ENCODE measurements at places on chromosomes 3 and 15.

DNA sequence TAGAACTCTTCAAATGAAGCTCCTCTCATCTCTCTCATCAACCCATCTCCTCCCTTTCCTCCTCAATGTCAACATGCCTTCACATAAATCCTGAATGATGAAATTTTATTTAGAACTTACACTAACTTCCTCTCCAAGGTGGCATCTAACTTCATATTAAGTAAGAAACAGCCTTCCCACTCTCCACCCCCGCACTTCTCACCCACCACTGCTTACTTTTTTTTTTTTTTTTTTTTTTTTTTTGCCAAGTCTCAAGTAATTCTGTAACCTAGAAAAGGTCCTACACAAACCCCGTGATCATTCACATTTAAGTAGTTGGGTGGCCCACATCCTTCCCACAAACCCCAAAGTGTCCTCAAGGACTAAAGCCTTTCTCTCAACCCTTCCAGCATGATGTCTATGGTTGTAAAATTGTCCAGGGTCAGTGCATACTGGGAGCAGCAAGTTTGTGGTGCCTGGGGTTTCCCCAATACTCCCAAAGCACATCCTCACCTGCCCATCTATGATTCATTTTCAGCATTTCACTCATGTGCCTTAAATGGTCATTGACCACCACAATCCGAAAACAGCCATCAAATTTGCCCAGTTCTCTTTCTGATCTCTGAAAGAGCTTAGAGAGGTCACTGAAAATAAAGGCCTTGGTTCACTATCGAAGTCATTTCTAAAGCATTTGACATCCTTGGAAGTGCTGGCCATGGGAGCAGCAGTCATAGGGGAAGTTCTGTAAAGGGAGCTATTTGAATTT, 47.2 kb downstream of the CD86 start:
- no peak for DNase-seq

DNA sequence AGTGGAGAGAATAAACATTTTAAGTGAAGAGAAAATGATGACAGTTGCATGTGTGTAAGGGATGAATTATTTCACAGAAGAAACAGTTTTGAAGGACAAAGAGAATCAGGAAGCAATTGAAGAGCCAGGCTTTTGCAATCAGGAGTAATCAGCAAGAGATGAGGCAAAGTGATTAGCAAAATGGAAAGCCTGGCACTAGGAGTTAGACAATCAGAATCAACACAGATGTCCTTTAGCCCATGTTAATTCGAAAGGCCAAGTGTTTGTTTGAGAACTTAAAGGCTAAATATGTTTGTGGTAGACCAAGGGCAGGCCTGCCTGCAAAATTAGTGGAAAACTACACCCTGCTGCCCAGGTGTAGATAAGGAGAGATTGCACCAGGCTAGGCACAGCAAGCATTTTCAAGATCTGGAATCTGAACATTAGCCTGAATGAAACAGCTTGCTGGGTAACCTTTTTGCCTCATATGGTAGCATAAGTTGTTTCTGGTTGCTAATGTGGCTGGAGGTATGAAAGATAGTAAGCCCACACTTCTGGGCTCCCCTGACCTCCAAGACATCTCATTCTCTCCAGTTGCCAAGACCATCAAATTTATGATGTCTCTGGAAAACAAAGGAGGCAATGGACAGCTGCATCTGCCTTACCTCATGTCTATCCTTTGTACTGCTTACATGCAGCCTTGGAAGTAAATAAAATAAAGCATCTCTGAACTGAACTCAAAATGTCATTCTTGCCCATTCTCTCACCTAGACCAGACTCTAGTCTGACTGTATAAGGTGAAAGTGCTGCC, 22.0 kb upstream of the LEKR1 start:
- peak; percentile 20 for DNase-seq

- peak; percentile 57 for DNase-seq
Observed at GRCh38 chr15:64430000-64430735, 30.2 kb upstream of the ZNF609 start.

- DNase-seq = no peak
Observed at GRCh38 chr3:81463781-81464180, 297.7 kb downstream of the GBE1 start.

DNA sequence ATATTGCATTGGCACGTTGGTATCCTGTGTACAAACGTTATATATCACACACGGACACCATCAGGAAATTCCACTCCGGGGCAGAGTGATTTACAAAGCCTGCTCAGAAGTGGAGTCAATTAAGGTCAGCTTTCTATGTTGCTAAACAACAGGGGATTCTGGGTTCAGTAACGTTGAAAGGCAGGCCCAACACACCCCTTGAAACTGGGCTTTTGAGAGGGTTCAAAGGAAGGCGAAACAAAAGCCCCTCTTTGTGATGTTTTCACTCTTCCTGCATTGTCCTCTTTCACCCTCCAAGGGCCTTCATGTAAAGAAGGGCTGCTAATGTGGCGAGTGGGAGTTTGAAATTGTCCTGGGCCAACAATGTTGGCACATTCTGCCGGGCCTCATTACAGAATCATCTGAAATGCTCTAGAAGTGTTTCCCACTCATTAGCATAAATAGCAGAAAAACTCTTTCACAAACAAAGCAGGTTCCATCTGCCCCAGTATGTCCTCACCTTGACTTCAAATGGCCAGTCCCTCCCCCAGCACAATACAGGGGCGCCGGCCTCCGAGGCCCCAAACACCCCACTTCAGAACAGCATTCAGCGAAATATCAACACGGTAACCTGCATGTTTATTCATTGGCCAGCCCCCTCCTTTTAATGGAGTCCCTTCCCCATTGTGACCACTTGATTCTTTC, 76.4 kb downstream of the HES1 start:
- DNase-seq = no peak

- peak; percentile 61 for DNase-seq
Observed at GRCh38 chr3:149134575-149134974, 5.1 kb downstream of the HPS3 start.

- DNase-seq = peak; percentile 76
Observed at GRCh38 chr3:140736863-140737460, 59.1 kb downstream of the TRIM42 start.

DNA sequence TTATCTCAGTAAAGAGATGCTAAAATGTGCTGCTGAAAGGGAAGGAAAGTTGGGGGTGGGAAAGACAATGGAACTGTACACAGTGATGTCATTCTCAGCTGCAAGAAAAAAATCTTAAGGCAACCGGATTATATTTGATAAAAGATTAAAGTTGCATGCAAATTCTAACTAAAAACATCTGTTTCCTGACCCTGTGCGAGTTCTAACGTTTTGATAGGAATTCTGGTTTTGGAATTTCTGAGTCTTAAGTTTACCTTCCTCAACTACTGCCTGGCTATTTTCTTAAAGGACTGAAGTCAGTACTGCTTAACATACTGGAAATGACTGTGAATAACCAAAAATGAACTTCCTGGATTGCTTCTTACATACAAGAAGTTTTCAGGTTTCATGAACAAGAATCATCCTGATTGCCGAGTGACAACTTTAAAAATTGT, 115.5 kb downstream of the SLC25A26 start:
- DNase-seq = no peak

DNA sequence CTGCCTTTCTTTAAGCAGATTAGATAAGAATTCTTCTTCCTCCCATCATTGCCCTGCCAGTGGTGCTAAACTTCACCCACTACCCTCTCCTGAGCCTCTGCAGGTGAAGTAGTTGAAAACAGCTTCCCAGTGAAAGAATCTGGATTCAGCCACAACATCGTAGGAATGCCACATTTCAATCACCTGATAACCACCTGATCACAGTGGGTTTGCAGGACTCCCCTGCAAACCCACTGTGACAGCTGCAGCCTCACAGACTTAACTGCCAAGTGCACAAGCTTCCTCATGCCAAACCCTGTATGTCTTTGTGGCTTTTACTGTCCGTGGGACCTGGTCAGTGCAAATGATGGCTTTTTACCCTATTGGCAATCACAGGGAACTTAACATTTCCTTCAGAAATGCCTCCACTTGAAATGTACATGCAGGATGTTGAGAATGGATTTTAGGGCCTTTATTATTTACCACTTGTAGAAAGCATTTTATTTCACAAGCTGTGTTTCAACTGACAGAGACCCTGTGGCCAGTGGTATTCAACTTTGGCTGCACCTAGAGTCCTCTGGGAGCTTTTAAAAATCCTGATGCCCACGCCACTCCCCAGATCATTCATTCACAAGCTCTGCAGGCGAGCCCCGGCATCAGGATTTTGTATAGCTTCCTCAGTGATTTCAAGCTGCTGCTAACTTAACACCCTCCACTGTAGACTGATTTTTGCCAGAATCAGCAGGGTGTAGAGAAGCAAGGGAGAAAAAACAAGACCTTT, 49.1 kb downstream of the OXNAD1 start:
- DNase-seq = no peak

GRCh38 chr3:120841264-120841663, 66.7 kb upstream of the STXBP5L start:
- DNase-seq = peak; percentile 16

DNA sequence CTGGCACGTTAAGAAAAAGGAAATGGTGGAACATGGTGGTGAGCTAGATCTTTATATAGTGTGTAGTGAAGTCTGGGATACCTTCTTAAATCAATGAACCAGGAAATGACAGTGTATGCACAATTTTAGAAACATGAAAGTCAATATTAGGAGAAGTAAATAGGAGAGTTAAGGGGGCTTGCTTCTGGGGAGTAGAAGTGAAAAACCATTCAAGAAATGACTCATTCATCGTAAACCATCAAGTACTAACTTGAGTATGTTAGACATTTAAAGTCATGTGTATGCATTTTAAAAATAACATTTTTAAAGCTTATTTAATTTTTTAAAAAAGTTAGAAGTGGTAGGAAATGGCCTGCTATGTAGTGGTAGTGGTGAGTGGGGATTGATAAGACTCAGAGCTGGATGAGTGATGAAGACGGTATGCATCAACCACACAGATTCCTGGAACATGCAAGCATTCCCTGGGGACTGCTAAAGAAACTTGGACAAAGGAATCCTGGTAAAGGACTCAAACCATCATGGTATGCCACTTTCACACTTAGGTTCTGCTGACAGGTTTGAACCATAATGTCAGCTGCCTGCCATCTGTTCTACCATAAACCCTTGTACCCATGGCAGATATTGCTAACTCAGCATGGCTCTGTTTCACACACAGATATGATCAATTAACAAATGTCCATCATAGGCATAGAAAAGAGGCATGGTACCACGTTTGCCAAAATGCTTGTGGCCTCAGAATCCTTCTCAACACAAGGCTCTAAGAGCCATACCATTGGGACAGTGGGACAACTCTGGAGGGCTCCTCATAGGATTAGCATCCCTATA, 28.9 kb upstream of the MITF start:
- no peak for DNase-seq

- no peak for DNase-seq
Observed at GRCh38 chr3:152499791-152500385, 231.2 kb downstream of the MBNL1 start.

- DNase-seq = no peak
Observed at GRCh38 chr3:12931273-12931905, 90.0 kb upstream of the RPL32 start.

GRCh38 chr15:58501006-58501405, 69.2 kb downstream of the LIPC start:
- no peak for DNase-seq

DNA sequence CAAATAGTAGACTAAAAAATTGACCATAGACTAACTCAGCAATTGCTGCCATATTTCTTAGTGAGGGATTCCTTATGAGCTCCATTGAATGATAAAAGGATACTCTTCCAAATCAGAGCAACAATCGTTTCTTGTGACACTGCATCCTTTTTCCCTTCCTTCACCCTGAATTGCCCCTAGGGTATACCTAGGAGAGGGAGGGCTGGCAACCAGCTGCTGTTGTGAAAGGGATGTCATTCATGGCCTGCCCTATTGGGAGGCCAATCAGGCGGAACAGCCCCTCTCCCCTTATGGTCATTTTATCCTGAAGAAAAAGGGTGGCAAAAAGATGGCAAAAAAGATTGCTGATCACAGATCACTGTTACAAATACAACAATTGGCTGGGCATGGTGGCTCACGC, 26.3 kb downstream of the B3GNT5 start:
- no peak for DNase-seq

DNA sequence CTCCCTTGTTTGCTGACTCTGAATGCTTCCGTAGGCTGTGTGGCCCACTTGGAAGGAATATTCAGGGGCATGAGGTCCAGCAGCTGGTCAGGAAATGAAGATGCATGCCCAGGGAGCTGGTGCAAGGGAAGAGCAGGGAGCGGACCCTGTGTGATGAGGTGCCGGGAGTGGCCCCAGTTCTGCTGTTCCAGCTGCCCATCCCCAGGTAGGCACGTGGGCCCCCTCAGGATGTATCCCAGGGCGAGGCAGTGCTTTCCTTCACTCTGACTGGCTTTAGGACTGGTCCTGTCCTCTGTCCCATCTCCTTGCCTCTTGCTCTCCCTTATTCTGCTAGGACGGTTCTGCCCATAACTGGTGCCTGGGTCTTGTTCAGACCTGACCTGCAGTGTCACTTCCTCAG, 1.1 kb upstream of the FAM3D start:
- no peak for DNase-seq

GRCh38 chr3:162491952-162492351, 995.3 kb downstream of the OTOL1 start:
- peak; percentile 21 for DNase-seq

GRCh38 chr3:65855370-65856100, 183.2 kb downstream of the MAGI1 start:
- no peak for DNase-seq

DNA sequence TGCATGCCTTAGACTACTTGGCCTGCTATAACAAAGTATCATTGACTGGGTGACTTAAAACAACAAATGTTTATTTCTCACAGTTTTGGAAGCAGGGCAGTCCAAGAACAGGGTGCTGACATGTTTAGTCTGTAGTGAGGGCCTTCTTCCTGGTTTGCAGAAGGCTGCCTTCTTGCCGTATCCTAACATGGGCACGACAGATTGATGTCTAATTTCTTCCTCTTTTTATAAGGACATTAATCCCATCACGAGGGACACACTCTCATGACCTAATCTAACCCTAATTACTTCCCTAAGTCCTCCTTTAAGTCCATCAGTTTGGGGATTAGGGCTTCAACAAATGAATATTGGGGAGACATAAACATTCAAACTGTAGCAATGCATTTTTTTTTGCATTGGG, 10.9 kb upstream of the GOLGA8B start:
- DNase-seq = peak; percentile 92

DNA sequence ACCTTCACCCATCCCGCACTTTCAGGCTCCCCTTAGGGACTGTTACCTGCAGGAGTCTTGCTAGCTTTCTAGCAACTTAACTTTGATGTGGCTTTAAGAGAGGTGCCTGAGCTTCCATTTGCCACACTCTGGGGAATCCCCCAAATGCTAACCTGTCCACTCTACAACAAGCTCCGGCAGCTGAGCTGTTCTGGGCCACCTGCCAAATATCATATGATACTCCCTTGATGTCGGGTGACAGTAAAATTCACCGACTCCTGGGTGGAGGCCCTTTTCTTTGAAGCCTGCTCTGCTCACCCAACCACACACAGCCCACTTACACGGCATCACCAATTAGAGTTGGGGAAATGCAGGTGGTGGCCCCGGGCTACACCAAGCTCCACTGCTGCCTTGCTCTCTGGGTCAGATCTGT, 38.0 kb upstream of the XCR1 start:
- DNase-seq = peak; percentile 10

- DNase-seq = no peak
Observed at GRCh38 chr15:67024998-67025368, 40.4 kb upstream of the SMAD3 start.

GRCh38 chr3:106371971-106372805, 503.4 kb upstream of the CBLB start:
- no peak for DNase-seq

GRCh38 chr3:134441821-134442220, 44.0 kb downstream of the ANAPC13 start:
- DNase-seq = no peak

- no peak for DNase-seq
Observed at GRCh38 chr3:126961791-126962461, 21.0 kb upstream of the PLXNA1 start.

All from NCI-H82 (cell line).